ENCODE measurements at places on chromosomes 6 and 20.

- no peak for DNase-seq
Observed at GRCh38 chr6:52931351-52931750, 21.9 kb upstream of the GSTA3 start.

- no peak for DNase-seq
Observed at GRCh38 chr20:53805895-53806384, 212.3 kb upstream of the ZNF217 start.

- DNase-seq: no peak
Observed at GRCh38 chr6:10033223-10033829, 381.5 kb downstream of the TFAP2A start.

DNA sequence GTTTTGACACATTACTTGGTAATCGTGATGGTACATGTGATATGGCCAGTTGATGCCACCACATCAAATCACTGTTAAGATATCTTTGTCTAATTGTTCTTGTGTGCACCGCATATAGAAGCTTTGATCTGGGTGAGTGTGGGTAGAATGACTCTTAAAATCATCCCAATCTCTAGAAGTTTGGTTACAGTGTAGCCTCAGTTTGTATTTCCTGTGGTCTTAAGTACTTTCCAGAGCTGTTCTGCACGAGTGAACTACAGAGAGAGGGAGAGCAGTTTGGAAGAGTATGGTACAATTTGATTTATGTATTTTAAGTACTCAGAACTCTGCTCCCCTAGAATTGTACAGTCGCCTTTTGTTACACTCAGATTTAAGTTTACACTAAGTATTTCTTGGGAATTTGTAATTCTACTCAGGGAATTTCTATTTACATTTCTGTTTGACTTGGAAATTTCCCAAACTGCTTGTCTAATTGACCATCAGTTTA is 37.5 kb downstream of the SNX9 start:
- DNase-seq: peak; percentile 13
